ENCODE measurements at places on chromosomes 3 and 15. TPM values are rescaled to one million over a fixed set of nuclear protein-coding genes. Genes with fewer than 3 reads are reported as not detected.

DNA sequence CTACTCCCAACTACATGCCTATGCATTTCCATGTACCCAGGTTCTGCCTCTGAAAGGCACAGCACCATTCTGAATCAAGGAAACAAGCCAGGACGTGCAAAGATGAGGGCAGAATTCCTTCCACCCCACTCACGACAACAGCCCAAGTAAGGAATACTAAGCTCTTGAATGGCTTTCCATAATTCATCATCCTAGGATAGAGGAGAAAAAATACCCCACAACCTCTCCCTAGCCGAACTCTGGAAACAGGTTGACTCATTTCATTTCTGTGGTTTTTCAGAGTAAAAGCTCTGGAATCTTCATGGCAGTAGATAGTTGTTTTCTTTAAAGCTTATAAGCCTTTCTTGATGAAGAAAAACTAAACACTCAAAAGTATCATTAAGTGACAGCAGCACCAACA is 77.8 kb downstream of the PDZRN3 start:
- peak overlapping the region; percentile 85 for H3K27ac ChIP-seq
- peaks cover 5% of the 10 kb centered on the region for H3K4me1 ChIP-seq
- no peak overlapping the region for H3K4me3 ChIP-seq
- DNase-seq, result no peak

- H3K36me3 ChIP-seq, result no peaks in the 10 kb centered on the region
- H3K27me3 ChIP-seq, result no peaks in the 10 kb centered on the region
- no peak for DNase-seq
- no peaks in the 10 kb centered on the region for H3K4me1 ChIP-seq
- no peak overlapping the region for H3K4me3 ChIP-seq
Observed at GRCh38 chr3:163707659-163708058, 1370.6 kb downstream of the SI start.

Gene FNDC3B
- 54.9 TPM for total RNA-seq

DNA sequence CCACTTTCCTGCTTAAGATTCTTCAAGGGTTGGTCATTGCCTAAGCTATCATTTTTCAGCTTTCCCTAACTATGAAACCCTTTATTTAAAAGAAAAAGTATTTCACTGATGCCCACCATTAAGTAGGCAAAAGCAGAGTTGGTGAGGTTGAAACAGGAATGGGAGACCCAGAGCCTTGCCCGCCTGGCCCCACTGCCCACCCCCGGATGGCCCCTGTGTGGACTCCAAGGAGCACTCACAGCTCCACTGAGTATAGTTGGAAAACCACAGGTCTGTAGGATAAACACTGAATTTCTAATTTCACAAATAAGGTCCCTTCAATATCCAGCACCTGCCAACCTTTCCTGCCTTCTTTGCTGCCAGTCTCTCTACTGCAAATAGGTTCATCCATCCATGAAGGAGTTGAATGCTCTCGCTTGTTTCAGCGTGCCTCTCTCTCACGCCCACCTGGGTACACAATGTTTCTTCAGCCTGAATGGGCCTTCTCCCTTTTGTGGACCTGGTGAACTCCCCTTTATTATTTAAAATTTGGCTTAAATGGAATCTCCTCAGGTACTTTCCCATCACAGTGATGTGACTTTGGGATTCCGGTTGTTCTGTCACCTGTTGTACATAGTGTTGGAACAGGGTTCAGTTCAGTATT is 8.7 kb upstream of the ACAP2 start:
- DNase-seq, result no peak
- H3K27me3 ChIP-seq, result no peaks in the 10 kb centered on the region
- H3K27ac ChIP-seq, result no peak overlapping the region

Gene PCOLCE2
- total RNA-seq, result 58.1 TPM

Gene CNTN3
- 0.11 TPM for total RNA-seq

- no peaks in the 10 kb centered on the region for H3K4me1 ChIP-seq
- DNase-seq, result no peak
- no peaks in the 10 kb centered on the region for H3K36me3 ChIP-seq
Observed at GRCh38 chr3:14563946-14564539, 23.9 kb upstream of the GRIP2 start.

- peaks cover 5% of the 10 kb centered on the region for H3K4me1 ChIP-seq
- H3K4me3 ChIP-seq, result no peak overlapping the region
- no peak for DNase-seq
- H3K27me3 ChIP-seq, result no peaks in the 10 kb centered on the region
- no peak overlapping the region for H3K27ac ChIP-seq
Observed at GRCh38 chr3:32399030-32399620, 7.5 kb downstream of the CMTM7 start.

DNA sequence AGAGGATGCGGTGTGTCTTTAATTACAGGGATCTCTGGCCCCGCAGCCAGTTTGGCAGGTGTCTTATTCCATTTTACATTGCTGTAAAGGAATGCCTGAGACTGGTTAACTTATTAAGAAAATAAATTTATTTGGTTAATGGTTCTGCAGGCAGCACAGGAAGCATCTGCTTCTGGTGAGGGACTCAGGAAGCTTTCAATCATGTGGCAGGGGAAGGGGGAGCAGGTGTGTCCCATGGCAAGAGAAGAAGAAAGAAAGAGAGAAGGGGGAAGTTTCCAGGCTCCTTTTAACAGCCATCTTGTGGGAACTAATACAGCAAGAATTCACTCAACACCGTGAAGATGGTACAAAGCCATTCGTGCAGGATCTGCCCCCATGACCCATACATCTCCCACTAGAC is 128.0 kb upstream of the CRBN start:
- H3K4me1 ChIP-seq, result no peaks in the 10 kb centered on the region
- no peak overlapping the region for H3K27ac ChIP-seq
- H3K4me3 ChIP-seq, result no peak overlapping the region
- no peak for DNase-seq

DNA sequence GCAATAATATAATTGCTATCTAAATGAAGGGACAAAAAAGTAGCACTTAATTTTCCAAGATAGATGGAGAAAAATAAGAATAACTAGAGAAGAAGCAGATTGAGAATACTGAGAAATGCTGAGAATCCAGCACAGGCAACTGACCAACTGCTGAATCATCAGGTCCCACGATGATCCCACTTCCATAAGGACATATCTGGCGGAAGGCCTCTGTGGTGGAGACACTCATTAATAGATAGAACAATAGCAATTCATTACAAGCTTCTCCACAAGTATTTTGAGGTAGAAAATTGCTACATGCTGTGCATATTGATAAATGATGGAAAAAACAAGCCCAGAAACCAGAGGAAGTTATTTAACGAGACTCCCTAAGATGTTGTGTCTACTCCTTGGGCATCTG is 105.9 kb downstream of the DUT start:
- no peak overlapping the region for H3K27ac ChIP-seq
- peaks cover 4% of the 10 kb centered on the region for H3K4me1 ChIP-seq
- DNase-seq, result no peak

GRCh38 chr15:77181305-77182074 is 110.6 kb upstream of the TSPAN3 start:
- H3K27me3 ChIP-seq, result no peaks in the 10 kb centered on the region
- no peak overlapping the region for H3K4me3 ChIP-seq
- no peak for DNase-seq
- H3K36me3 ChIP-seq, result no peaks in the 10 kb centered on the region
- no peaks in the 10 kb centered on the region for H3K4me1 ChIP-seq

DNA sequence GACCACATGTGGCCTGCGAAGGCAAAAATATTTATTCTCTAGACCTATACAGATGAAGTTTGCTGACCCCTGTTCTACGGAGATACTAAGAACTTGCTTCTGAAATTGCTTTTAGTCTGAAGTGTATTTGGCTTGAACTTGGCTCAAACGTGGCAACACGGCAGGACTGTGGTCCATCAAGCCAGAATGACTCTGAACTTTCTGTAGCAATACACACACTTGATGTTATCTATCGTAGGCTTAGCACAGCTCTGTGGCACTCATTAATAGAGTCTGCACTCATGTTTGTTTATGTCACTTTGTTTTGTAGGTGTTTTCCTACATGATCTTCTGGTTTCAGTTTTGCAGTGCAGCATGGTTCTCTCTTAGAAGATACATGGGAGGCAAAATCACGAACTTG is 298.1 kb downstream of the ADAMTS17 start:
- no peaks in the 10 kb centered on the region for H3K36me3 ChIP-seq
- no peaks in the 10 kb centered on the region for H3K4me1 ChIP-seq
- no peak for DNase-seq
- H3K4me3 ChIP-seq, result peak overlapping the region; percentile 32
- H3K27ac ChIP-seq, result peak overlapping the region; percentile 58

Data from ascending aorta (tissue), 2 donors.